ENCODE measurements at places on chromosomes 7 and 10.

DNA sequence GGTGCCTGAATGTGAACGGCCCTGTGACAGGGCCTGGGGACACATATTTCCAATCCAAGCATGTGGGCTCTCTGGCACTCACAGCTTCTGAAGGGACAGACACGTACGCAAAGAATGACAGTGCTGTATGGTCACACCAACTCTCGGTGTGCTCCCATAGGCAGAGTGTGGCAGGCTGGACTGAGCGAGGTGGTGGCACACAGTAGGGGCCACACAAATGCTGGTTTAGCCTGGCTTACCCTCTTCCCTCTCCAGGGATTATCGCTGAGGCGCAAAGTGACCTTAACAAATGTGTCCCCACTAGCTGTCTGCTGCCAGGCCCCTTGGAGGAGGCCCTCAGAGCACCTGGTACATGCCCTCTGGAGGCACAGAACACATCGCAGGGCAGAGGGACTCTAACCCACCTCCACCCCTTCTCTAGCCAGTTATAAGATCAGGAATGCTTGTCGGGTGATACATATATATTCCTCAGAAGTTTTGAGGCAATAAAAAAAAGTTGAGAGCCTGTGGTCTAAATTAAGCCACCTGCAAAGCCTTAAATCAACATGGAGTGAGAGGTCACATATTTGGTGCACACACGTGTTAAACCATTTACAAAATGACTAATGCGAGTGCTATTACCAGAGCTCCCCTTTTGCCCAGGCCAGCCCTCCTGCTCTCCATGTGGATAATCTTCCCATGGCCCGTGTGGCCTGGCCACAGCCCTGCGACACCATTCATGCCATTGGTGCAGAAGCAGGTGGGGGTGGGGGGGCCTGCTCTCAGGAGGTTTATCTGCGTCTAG is 262.8 kb upstream of the GRB10 start:
- DNase-seq: no peak

DNA sequence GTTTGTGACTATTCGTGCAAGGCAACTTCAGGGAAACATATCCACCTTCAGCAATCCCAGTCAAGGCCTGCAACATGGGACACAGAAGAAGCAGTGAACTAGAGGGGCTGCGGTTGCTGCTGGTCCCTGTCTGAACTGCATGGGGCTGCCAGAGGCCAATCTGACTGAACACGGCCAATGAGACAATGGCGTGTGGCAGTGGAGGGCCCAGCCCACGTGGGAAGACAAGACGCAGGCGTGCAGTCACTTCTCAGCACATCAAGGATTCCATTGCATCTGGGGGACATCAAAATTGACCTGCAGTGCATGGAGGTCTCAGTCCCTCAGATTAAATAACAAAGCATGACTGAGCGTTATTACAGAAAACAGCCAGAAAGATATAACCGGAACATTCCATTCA is 215.9 kb downstream of the HECW1 start:
- DNase-seq: no peak

GRCh38 chr7:46459942-46460341 is 538.9 kb upstream of the IGFBP3 start:
- DNase-seq: no peak

- DNase-seq: no peak
Measured at GRCh38 chr10:124688386-124688785, 55.8 kb downstream of the FAM53B start.

- DNase-seq: no peak
Measured at GRCh38 chr7:152411389-152411788, 24.4 kb downstream of the KMT2C start.

DNA sequence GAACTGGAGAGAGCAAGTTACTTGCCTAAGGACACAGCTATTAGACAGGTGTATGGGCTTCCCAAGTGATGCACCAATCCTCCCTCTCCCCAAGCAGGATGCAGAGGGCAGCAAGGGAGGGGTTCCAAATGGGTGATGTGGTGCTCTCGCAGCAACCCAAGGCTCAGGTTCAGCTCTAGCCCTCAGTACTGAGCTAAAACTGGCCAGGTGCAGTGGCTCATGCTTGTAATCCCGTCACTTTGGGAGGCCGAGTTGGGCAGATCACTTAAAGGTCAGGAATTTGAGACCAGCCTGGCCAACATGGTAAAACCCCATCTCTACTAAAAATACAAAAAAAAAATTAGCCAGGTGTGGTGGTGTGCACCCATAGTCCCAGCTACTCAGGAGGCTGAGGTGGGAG is 40.7 kb downstream of the GPRIN2 start:
- DNase-seq: no peak

GRCh38 chr7:42142089-42142488 is 94.9 kb downstream of the GLI3 start:
- no peak for DNase-seq

GRCh38 chr10:64115908-64116643 is 594.9 kb downstream of the REEP3 start:
- no peak for DNase-seq

DNA sequence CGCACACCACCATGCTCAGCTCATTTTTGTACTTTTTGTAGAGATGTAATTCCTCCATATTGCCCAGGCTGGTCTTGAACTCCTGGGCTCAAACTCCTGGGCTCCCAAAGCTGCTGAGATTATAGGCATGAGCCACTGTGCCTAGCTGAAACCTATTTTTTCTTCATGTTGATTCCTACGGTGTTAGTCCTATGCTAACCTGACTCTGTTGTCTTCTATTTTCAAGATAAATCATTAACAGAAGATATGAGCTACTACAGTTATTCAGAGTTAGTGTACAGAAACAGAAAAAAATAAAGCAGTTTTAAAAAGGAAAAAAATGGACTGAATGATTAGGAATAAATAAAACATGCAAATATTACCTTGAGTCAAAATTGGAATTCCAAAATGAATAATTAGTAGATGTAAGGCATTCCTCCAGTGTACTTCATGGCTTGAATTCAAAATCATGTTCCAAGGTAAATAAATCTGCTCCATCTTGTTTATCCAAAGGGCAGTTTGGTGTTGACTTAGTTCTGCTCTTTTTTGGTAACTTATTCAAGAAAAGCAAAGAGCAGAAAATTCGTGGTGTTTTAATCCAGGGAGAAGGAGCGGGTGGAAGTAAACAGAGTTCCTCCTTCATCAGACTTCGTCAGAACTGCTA is 185.8 kb downstream of the CACNB2 start:
- no peak for DNase-seq

GRCh38 chr7:64892116-64892515 is 11.0 kb upstream of the ZNF273 start:
- DNase-seq: no peak

DNA sequence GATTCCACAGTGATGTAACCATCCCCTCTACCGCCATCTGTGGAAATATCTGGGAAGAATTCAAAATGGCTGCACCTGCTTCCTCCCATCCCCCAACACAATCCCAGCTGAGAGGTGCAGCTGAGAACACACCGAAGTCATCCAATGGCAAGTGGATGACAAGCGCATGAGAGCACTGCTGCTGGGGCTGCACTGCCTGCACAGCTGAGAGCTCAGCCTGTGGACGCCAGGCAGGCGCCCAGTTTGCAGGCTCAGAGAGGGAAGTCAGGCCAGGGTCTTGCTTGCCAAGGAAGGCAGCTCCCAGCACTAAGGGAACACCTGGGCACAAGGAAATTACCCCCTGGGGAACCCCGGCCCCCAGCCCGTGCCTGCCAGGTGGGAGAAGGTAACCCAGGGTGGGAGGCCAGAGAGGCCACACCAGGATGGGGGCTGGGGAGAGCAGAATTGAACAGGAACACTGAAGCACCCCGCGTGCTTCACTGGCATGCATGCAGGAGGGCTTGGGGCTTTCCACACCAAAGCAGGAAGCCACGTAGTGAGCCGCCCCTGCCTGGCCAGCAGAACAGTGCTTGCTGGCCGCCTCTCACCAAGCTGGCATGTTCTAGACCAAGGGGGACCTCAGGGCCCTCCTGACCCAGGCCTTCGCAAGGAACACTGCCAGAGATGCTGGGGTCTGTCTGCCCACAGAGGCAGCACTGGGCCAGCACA is 46.2 kb downstream of the FAM53B start:
- no peak for DNase-seq

GRCh38 chr7:77383333-77383740 is 32.8 kb downstream of the GSAP start:
- DNase-seq: no peak

DNA sequence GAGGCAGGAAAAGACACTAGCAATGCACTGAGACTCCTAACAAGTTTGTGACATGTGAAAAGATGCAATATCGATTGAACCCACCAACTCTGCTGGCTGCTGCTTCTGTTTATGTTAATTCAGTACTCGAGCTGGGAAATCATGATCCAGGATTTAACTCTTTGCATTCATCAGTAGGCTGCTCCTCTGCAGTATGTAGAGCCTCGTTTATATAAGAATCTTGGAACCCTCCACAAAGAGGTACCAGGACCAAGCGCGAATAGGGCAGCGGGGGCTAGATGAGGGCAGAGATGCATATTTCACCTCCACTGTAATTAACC is 7.8 kb downstream of the PRKAG2 start:
- no peak for DNase-seq

DNA sequence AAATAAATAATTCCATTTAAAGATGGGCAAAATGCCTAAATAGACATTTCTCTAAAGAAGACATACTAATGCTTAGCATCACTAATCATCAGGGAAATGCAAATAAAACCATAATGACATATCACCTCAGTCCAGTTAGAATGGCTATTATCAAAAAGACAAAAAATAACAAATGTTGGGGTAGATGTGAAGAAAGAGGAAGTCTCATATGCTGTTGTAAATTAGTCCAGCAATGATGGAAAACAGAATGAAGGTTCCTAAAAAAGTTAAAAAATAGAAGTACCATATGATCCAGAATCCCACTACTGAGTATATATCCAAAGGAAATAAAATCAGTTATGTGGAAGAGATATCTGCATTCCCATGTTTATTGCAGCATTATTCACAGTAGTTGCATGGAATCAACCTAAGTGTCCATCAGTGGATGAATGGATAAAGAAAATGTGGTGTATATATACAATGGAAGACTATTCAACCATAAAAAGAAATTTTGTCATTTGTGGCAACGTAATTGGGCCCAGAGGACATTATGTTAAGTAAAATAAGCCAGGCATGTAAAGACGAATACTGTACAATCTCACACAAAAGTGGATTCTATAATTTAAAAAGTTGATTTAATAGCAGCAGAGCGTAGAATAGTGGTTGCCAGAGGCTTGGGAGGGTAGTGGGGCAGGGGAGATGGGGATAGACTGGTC is 52.0 kb downstream of the TCAF1 start:
- DNase-seq: no peak

- no peak for DNase-seq
Measured at GRCh38 chr10:99279626-99280111, 44.0 kb upstream of the HPSE2 start.

DNA sequence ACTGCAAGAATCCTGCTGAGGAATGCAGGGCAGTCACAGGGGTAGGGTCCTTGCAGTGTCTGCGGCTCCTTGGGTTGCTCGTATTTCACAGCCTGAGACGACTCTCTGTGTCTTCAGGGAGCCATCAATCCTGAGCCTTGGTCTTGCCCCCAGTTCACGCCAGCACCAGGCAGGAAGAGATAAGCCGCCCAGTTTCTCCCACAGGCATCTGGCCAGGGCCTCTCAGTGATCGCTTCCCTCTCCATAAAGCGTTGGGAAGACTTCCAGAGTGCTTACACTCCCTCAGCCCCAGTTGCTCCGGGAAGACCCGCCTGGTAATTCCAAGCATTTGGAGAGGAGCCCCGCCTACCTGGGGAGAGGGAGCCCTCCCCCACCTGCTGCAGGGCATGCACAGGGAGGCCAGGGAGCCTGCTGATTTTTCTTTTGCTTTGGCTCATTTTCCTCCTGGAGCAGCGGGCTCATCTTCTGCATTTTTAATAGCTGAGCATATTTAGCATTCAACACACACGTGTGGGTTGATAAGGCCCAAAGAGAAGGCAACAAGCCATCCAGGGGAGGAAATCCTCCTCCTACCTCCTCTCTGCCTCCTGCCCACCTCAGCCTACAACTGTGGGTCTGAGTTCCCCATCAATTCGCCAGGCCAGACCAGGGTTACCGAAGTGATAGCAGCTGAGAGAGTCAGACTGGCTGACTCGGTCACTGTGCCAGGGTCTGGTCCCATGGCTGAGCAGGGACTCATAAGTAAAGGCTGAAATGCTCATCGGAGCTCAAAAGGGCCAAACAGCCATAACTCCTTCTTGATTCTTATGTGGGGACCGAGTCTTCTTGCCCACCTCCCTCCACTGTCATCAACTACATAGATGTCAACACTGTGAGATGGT is 74.4 kb upstream of the EFCAB10 start:
- no peak for DNase-seq

GRCh38 chr10:32150532-32151101 is 94.4 kb upstream of the KIF5B start:
- DNase-seq: no peak

- DNase-seq: no peak
Measured at GRCh38 chr7:24902276-24902675, 77.7 kb downstream of the OSBPL3 start.

GRCh38 chr10:70432101-70432500 is 9.4 kb downstream of the NODAL start:
- DNase-seq: no peak

- no peak for DNase-seq
Measured at GRCh38 chr10:6328699-6329423, 126.1 kb downstream of the PFKFB3 start.

- no peak for DNase-seq
Measured at GRCh38 chr10:131689486-131689885, 211.3 kb upstream of the PPP2R2D start.

DNA sequence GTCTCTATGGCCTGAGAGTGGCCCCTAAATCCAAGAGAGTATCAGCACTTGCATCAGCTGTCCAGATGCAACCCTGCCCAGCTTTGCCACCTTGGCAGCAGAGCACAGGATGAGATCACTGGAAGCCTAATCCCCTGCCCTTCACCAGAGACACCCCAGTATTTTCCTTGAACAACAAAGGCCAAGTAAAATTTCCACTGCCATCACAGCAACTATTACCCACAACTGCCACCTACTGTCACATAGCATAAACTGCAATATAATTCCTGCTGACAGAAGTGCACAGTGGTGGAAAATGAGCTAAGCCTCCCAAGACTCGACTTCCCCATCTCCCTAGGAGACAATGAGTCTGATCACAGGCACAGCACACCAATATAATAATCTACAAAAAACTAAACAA is 462.8 kb upstream of the ZWINT start:
- no peak for DNase-seq

- DNase-seq: no peak
Measured at GRCh38 chr7:47281966-47282643, 299.8 kb downstream of the TNS3 start.
